ENCODE measurements at places on chromosomes 16 and 17.

- DNase-seq: peak; percentile 1
Measured at GRCh38 chr16:10868596-10869469, 8.2 kb upstream of the CIITA start.

DNA sequence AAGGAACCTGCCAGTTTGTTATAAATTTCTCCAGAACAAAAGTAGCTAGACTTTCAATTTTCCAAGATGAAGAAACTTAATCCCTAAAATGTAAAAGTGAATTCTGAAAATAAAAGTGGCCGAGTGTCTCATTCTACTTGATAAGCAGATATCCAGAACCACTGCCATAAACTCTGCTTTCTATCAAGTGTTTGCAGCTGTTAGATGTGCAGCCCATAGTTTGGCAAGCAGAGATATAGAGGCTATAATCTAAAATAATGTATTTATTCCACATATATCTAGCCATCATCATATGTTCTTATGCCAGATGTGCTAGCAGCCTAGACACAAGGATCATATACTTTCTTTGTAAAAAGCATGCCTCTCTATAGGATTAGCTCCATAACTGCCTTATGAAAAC lies 14.7 kb upstream of the FBXL20 start:
- DNase-seq: no peak

- no peak for DNase-seq
Measured at GRCh38 chr17:17275971-17276370, 5.1 kb downstream of the COPS3 start.

DNA sequence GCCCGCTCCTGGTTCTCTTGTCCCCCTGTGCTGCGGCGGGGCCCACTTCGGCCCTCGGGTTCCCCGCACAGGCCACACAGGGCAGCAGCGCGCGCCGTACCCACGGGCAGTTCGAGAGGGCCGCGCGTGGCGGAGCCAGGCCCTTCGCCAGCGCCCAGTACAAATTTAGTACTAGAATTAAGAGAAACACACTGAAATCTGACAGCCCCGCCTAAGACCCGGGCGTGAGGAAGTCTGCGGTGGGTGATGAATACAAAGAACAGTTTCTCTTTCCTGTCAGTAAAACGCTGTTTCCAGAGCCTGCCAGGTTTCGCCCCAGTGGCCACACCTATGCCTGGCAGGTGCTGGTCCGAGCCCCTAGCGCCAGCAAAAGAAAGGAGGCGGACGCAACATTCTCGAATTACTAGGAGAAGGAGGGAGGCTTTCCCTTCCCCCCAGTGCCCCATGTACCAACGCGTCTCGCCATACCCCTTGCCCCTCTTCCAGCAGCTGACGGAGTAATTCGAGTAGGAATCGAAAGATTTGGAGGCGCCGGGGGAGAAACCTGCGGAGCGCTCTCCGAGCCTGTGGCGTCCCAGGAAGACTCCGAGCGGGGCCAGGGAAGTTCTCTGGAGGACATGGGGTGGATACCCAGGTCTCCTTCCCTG lies 591 bp upstream of the SLFN5 start:
- no peak for DNase-seq
